ENCODE measurements at places on chromosomes 6 and 20.

DNA sequence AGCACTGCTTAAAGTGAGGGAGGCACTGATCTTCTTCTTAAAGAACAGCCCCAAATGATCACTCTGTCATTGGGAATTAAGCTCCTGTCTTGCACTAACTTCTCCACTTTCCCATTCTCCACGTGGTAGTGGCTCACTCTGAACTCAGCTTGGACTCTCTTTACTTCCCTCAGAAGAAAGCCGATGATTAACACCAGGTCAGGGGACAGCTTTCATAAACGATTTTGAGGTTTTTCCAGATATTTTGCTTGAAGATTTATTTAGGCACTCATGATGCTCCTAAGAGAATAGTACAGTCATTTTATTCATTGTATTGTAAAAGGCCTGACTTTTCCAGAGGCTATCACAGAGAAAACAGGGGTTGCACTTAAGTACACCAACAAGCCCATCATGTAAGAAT is 81.0 kb upstream of the LTV1 start:
- DNase-seq, result no peak

DNA sequence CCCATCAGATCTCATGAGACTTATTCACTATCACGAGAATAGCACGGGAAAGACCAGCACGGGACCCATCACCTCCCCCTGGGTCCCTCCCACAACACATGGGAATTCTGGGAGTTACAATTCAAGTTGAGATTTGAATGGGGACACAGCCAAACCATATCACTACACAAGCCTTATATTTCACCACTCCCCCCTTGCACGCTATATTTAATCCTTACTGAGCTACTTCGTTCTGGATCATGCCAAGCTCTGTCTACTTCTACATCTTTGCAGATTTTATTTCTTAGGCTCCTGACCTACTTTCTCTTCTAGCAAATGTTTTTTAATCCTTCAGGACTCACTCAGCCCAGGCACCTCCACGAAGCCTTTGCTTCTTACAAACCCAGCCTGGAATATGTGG is 452.6 kb upstream of the SOX4 start:
- no peak for DNase-seq

GRCh38 chr6:37946057-37946456 is 126.5 kb downstream of the ZFAND3 start:
- no peak for DNase-seq

GRCh38 chr6:150638267-150638666 is 38.6 kb downstream of the PLEKHG1 start:
- DNase-seq, result no peak

- no peak for DNase-seq
These were observed 547.9 kb upstream of the SLC35B3 start for GRCh38 chr6:8983202-8983688.

- no peak for DNase-seq
These were observed 113.4 kb downstream of the EYA2 start for GRCh38 chr20:47007826-47008655.

DNA sequence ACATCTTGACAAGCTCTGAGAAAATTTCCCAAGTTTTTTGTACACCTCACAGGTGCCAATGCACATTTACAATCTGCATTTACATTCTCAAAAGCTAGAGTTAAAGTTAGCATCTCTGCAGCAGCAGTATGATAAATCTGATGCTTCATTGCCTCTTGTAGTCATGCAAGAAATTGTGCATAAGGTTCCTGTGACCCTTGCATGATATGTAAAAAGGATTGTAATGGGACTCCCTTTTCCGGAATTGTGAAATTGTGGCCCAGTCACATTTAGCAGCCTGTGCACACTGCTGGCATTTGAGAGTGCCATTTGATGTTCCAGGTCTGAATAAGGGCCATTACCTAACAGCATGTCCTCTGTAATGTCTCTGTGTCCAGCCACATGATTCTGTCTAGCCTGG is 24.1 kb downstream of the HLA-DRB1 start:
- DNase-seq, result no peak

- no peak for DNase-seq
These were observed 54.3 kb upstream of the GMPR start for GRCh38 chr6:16184129-16184528.

GRCh38 chr6:166764473-166765233 is 137.6 kb upstream of the RPS6KA2 start:
- DNase-seq, result no peak

GRCh38 chr6:136696238-136696637 is 96.0 kb downstream of the MAP3K5 start:
- DNase-seq, result no peak

- DNase-seq, result no peak
These were observed 430.3 kb downstream of the PLCB1 start for GRCh38 chr20:8562356-8562755.

GRCh38 chr6:109360791-109361190 is 21.5 kb downstream of the CD164 start:
- no peak for DNase-seq

- no peak for DNase-seq
These were observed 339.4 kb downstream of the CD83 start for GRCh38 chr6:14456941-14457340.

DNA sequence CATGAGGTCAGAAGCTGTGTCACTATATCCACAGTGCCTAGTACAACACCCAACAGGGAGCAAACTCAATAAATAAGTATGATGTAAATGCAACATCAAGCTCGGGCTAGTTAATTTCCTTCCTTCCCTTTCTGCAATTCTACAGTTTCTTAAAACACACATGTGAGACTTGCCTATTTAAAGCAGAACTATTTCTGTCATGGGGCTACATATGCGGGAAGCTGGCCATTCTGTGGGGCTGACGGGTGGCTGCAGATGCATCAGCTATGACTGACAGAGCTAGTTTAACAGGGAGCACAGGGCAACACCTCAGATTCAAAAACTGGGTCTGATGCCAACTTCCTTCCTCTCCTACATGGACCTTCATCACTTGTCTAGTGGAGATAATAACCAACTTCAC is 118.1 kb upstream of the ENPP5 start:
- no peak for DNase-seq

- DNase-seq, result no peak
These were observed 82.1 kb downstream of the PLEKHG1 start for GRCh38 chr6:150681578-150682395.

DNA sequence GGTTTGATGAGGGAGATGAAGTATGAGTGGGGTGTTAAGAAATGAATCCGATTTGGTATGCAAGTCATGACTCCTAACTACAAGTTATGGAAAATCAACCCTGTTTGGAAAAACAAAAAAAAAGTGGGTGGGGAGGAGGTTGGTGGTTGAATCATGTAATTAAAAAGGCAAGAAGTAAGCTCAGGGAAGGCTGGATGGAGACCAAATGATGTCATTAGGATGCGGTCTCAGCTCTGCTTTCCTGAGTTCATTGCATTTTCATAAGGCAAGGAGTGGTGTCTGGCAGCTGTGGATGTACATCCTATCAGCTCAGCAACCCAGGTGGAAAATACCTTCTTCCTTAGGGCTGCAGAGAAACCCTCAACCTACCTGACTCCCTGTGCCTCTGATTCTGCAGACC is 60.4 kb upstream of the AKAP12 start:
- no peak for DNase-seq

GRCh38 chr20:1660246-1660645 is 2.7 kb upstream of the SIRPG start:
- no peak for DNase-seq

DNA sequence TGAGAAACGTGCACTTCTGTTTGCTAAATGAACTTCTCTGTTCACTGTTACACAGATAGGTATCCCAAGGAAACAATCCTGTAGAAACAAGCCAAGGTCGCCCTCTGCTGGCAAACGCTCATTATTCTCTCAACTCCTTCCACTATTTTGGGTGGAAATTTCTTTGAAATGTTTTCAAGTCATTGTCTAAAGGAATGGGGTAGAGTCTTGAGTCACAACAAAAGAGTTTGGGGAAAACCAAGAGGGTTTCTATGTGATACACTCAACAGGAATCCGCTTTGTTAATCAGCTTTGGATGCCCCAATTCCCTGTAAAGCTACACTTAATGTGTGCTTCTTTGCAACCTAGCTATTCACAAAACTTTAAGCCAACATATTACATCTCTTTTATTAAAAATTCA is 4.6 kb upstream of the RAE1 start:
- DNase-seq, result peak; percentile 51

DNA sequence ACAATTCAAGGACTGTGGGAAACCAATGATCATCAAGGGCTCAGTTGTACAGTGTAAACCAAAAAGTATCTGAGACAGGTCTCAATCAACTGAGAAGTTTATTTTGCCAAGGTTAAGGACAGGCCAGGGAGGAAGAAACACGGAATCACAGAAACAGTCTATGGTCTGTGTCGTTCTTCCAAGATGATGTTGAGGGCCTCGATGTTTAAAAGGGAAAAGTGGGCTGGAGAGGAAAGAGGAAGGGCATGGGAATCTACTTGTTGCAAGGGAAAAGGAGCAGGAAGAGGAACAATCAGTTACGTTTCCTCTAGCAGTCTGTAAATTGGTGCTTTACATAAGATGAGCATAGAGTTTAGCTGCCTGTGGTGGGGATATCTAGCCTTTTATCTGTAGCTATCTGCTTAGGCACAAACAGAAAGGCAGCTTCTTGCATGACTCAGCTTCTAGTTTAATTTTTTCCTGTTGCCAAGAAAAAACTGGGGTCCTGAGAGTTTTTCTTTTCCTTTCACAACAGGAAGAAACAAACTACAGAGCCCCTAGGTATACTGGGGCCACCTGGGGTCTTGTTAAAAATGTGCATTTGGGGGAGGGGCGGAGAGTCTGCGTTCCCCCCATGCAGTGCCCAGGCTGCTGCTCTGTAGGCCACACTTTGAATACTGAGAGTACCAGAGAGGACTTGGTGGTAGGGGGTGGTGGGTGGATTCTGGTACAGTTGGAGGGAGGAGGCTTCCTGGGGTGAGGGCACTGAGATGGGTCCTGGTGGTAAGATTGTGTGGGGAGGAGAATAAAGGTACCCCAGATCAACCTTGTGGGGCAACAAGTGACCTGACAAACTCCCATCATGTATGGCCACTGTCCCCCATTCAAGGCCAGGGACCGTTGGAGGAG is 35.3 kb upstream of the EZR start:
- DNase-seq, result no peak

- no peak for DNase-seq
These were observed 91.4 kb upstream of the BTBD3 start for GRCh38 chr20:11826334-11826733.

DNA sequence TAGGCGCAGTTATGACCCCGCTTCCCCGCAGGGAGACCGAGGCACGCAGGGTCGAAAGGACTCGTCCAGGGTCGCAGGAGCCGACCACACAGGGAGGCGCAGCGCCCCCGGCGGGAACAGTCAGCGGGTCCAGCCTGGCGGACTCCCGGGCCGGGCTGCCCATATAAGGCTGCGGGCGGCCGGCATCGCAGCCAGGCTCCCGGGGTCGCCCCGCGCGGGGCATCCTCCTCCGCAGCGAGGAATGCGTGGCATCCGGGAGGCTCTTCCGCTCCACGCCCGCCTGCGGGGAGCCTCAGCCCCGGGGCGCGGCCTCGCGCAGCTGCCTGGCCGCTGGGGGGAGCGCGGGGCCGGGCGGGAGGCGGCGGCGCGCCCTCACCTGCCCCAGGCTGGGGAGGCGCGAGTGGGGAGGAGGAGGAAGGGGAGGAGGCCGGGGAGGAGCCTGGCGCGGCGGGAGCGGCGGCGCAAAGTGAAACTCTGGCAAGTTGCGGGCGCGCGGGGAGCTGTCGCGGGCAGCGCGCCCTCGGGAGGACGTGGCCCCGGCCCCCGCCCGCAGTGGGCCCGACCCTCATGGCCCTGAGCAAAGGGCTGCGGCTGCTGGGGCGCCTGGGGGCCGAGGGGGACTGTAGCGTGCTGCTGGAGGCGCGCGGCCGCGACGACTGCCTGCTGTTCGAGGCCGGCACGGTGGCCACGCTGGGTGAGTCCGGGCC is at the start of gene SYNJ2:
SYNJ2 (plus strand) TSS at position 469 of the 707 bp plus-strand sequence; CDS start at position 568, 99 bp downstream.
- peak; percentile 62 for DNase-seq

DNA sequence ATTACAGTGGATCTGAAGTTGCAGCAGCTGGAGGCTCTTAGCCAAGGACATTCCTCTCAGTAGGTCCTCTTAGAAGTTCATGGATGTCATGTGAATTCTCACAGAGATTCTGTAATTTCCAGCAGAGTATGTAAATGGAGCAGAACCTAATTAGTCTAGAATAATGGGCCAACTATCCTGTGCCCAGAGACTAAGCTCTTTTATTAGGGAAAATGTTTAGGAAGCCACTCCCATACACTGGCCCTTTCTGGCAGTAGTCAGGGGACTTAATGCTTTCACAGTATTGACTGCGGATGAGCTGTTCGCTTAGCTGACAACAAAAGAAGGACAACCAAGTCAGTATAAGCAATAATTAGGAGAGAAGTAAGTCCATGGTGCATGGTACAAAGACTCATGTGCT is 43.8 kb upstream of the KIF16B start:
- no peak for DNase-seq

DNA sequence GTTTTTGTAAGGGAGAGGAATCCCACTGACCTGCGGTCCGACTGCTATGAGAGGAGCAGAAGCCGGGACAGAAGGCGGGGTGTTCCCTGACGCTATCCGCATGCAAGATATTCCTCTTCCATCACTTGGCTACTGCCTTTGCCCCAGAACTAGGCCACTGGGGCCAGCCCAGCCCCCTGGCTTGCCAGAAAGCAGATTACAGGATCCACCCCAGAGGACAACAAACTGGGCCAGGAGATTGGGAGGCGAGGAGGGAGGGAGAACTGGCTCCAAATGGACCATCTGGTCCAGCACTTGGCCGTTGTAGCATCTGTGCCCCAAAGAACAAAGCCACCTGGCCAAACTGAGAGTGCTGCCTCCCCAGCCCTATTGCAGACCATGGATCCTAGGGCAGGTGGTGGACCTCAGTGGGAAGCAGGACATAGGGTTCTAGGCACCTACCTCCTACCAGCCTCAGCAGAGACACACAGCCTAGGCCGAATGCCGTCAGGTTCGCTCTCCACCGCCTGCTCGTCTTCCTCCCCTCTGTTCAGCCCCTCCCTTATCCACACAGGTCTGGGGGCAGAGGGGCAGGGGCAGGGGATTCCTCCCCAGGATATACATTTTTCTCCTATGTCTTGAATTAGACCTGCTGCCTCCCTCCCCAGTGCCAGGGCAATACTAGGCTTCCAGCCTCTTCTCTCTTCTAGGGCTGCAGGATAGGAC is 4.0 kb downstream of the MDGA1 start:
- no peak for DNase-seq

DNA sequence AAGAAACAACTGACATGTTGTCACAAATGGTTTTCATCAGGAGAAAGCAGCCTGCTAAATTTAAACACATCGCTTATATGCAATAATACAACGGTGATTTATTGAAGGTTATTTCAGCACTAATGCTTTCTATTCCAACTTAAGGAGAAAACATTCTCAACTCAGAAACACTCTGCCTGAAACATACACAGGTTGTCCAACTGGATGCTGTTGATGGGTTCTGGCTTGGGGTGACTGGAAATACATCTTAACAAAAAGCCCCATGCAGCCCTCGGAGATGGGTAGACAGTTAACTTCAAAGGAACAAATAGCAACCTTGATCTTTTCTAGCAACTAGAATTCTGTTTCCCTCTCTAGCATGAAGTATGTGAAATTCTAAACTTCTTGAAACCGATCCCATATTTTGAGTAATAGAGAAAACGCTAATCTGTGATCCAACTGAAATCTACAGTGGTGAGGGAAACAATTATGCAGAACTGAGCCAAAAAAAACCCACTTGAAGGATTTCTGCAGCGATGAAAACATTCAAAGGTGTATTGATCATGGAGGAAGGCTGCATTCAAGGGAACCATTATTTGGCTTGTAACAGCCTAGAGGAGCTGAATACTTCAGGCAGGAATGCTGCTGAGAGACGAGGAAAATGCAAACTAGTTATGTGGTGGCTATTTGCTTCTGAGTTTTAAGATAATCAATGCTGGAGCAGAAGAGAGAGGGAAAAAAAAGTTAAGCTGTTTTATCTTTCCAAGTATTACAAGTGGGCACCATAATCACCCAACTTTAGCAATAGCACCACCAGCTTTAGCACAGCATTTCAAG is 6.9 kb downstream of the ZMYND8 start:
- no peak for DNase-seq
